ENCODE measurements at places on chromosomes 3 and 15. TPM values are rescaled to one million over a fixed set of nuclear protein-coding genes. Genes with fewer than 3 reads are reported as not detected.

- no peak for DNase-seq
These were observed 64.4 kb upstream of the SNRPA1 start for GRCh38 chr15:101359365-101359947.

Gene CLDN16
- total RNA-seq, result not detected

GRCh38 chr3:141243271-141243707 lies 11.7 kb downstream of the PXYLP1 start:
- no peak for DNase-seq

Gene IL12A
- total RNA-seq, result 1.5 TPM

Gene ITIH1
- total RNA-seq, result not detected

Gene KLHL40
- not detected for total RNA-seq

DNA sequence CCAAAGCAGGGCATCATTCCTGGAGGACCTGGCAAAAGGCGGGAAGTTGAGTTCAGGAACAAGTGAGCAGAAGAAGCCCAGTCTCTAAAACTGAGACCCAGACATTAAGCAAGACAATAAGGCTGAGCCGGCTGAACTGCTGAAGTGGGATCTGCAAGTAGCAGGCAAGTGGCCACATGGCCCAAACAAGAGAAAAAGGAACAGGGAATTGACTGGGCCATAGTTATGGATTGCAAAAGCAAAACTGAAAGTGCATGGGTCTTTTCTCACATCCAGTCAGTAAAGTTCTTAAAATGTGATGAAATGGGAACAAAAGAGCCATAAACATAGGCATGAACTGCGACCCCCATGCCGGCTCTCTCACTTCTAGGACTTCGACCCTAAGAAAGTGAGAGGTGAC lies 101.2 kb downstream of the SCN11A start:
- no peak for DNase-seq

Gene DAZL
- not detected for total RNA-seq

DNA sequence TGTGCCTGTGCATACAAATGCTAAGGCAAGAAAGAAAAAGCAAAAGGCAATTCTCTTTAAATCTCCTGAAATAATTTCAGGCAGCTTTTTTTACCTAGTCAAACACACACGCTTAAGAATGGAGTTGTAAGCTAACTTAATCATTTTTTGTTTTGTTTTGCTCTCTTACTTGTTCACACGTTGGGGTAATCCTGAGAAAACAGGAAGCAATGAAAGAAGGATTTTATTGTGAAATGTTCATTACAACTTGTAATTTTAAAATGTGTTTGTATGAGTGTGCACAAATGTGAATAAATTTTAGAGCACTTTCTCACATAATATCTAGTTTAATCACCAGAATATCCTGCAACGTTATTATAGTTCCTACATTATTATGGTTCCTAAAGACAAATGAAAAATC lies 263.8 kb downstream of the LPP start:
- DNase-seq, result no peak

DNA sequence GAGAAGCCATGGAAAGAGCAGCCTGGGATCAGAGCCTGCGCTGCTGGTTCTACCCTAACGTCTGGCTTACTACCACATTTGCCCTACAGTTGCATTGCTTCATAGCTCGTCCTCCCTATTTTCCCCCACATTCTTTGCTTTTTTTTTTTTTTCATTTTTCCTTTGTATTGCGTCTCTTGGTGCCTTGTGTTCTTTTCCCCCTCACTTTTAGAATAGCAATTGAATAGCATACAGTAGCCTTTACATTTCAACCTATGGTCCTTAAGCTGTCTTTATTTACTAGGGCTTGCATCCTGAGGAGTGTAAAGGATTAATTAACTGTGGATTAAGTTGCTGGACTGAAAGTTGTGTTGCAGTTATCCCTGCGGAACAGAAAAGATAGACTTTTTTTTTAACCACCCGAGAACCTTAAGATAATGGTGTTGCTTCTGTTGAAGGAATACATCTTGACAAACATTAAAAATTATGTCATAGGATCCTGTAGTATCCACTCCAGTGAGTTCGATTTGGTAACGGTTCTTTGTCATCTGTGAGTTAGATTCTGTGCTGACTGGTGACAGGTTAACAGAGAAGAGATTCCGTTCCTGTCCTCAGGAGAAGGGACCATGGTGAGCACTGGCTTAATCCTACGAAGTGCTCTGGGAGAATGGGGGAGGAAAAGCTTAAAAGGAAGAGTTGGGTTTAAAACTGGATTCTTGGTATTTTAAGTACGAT lies 417.4 kb upstream of the NAALADL2 start:
- DNase-seq, result peak; percentile 54

DNA sequence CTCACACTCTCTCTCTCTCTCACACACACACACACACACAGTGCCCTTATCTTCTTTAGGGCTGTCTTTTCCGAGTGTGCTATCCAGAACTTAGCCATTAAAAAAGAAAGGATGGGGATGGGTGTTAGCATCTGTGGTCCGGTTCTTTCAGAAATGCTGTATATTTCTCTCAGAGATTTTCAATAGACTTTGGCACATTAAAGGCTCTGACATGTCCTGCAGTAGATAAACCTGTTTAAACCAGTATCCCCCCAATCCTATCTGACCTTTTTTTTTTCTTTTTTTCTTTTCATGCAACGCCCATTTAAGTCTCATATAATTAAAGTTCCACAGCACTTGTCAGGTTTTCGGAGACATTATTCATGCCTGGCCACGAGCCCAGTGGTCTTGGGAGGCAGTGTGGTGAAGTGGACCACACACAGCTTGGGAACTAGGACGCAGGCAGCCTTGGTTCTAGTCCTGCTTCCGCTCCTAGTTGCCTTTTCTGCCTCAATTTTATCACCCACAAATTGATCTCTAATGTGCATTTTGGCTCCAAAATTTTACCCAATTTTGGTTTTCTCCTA lies 13.3 kb downstream of the CAV3 start:
- no peak for DNase-seq

Gene SPTBN5
- 19.0 TPM for total RNA-seq

Gene ROPN1
- not detected for total RNA-seq

- DNase-seq, result no peak
These were observed 34.4 kb upstream of the MYO5C start for GRCh38 chr15:52329987-52330386.

DNA sequence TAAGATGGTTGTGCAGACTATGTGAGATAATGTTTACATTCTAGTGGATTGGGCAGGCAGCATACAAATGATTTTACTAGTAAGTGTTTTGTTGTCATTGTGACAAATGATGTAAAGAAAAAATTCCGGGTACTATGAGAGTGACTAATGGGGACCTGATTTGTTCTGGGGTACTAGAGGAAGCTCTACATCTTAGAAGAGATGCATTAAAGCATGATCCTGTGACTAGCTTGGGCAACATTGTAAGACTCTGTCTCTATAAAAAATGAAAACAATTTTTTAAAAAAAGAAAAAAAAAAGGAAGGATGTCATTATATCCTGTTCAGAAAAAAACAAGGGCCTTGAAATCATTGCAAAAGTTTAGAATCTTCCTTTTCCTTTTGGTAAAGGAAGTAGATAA lies 58.1 kb upstream of the MYRIP start:
- peak; percentile 40 for DNase-seq

GRCh38 chr3:151550025-151550618 lies 89.3 kb upstream of the IGSF10 start:
- no peak for DNase-seq

GRCh38 chr3:116815321-116815720 lies 105.7 kb downstream of the TUSC7 start:
- no peak for DNase-seq

Gene GOLGA6L10
- 3.9 TPM for total RNA-seq

DNA sequence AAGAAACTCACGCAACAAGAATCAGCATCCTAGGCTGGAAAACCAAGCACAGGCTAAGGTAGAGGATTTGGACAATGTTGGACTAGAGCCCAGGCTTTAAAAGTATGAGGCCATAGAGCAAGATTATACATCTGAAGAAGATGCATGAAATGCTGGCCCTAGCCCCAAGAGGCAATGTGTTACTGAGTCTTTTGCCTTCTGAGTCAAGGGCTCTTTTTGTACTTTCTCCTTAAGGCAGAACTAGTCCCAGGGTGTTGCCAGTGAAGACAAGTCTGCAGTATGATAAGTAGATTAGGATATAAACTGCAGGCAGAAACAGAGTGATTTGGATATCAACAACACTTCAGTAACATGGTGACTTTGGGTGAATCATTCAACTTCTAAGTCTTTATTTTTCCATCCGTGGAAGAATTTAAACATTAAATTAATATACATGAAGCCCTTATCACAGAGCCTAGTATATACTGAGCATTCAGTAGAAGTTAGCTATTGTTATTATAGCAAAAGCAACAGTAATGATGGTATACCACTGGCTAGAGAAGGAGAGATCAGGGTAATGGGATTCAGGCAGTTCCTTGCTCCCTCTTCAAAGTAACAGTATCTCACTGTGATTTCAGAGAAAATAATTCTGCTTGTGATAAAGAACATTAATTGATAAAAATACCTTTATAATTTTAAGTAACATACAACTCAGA lies 99.9 kb upstream of the MLF1 start:
- DNase-seq, result no peak

DNA sequence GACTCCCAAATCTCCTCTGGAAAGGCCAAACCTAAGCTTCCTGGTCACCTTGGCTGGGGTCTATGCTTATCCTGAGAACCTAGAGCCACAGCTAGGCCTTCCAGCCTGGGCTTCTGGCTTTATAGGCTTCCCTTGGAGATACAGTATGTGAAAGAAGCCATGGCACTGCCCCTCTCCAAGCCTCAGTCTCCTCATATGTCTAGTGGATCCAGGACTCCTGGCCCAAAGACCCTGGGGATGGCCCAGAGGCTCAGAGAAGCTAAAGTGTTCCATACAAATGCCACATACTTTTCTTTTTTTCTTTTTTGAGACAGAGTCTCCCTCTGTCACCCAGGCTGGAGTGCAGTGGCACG lies 8.6 kb downstream of the ACAA1 start:
- DNase-seq, result no peak

Gene ACTC1
- not detected for total RNA-seq

Gene CRABP1
- not detected for total RNA-seq

DNA sequence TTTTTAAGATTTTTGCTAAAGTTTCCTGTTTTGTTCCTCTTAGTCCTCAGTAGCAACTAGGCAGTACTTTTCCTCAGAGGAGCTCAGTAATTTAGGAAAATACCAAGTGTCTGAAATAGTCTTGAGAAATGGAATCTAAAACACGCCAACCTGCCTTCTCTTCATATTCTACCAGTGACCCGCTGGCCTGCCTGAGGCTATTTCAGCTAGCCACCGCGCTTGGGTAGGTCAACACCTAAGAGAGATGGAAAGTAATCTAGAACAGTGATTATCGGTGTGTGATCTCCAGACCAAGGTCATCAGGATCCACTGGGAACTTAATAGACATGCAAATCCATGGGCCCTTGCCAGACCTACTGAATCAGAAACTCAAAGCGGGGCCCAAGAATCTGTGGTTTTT lies 7.5 kb downstream of the LCTL start:
- DNase-seq, result no peak

- DNase-seq, result no peak
These were observed 19.6 kb downstream of the NSUN3 start for GRCh38 chr3:94082391-94082937.

GRCh38 chr3:32794487-32795308 lies 23.1 kb upstream of the TRIM71 start:
- DNase-seq, result no peak

- DNase-seq, result peak; percentile 59
These were observed 144.6 kb downstream of the VGLL4 start for GRCh38 chr3:11499144-11499543.

GRCh38 chr3:126679831-126680666 lies 24.0 kb upstream of the CHCHD6 start:
- no peak for DNase-seq

DNA sequence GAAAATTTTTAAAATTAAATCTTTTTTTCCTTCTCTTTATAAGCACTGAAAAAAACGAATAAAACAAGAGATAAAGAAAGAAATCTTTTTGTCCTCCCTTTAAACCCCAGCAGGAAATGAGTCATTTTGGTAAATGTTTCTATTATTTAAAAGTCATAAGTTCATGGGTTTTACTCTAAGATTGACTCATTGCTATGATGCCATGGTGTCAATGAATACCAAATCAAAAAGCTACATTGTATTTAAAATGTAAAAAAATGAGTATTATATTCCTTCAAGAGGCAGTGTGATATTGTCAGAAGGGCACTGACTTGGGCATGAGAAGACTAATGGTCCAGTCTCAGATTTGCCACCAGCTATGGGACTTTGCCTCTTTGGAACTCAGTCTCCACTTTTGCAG lies 303.4 kb upstream of the DNAJC19 start:
- peak; percentile 54 for DNase-seq

DNA sequence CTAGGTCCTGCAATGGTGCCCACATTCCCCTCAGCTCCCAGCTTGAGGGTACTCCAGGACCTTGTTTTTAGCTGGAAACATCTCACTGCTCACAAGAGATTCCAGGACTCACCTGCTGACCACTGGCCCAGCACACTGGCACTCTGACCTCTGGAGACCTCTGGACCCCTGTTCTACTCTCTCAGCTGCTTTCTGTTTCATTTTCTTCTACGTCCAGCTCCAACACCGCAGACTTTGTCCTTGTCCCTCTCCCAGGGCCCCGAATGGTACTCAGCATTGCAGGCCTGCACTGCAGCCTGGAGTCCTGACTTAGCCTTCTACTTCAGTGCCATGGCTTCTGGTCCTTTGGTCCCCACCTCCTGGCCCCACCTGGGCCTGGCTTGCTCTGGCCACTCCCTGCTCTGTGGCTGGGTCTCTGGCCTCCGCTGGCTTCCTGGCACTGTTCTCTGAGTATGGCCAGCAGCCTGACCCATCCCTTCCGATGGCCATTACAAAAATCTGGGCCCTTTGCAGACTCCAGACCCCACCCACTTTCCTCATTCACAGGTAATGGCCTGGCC lies 27.9 kb downstream of the KY start:
- no peak for DNase-seq

DNA sequence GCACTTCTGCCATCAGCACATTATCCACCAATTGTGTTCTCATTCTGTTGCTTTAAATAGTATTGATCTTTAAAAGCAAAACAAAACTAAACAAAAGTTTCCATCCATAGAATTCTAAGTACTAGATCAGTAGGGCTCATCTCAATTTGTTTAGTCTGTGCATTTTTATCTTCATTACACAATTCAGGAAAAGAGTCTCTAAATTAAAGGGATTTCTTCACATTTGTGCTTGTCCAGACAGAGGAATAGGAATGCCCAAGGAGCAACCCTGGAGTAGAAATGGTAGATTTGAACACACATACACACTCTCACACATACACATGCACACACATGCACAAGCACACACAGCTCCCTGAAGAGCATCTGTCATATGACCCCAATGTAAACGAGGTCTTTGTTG lies 21.4 kb downstream of the LMCD1 start:
- no peak for DNase-seq

Gene LPP
- total RNA-seq, result 153 TPM

Gene SEMA7A
- 1.7 TPM for total RNA-seq
